Activated naive CD4-positive, alpha-beta T cell treated with anti-CD3 and anti-CD28 coated beads, Interleukin-2, amount 50 U/mL, for 16 hours (primary cell): ENCODE measurements at places on chromosomes 16 and 17.

- no peak for DNase-seq
Observed at GRCh38 chr16:10490141-10490540, 90.3 kb downstream of the EMP2 start.

GRCh38 chr17:66169839-66170238 lies 22.1 kb downstream of the CEP112 start:
- DNase-seq, result no peak

- no peak for DNase-seq
Observed at GRCh38 chr17:39618956-39619785, 7.6 kb upstream of the PPP1R1B start.

- no peak for DNase-seq
Observed at GRCh38 chr17:51035431-51035830, 85.2 kb downstream of the SPAG9 start.

GRCh38 chr16:84270071-84270470 lies 24.6 kb upstream of the WFDC1 start:
- no peak for DNase-seq

GRCh38 chr16:17321824-17322223 lies 148.9 kb downstream of the XYLT1 start:
- DNase-seq, result no peak

- no peak for DNase-seq
Observed at GRCh38 chr16:78647019-78647418, 547.6 kb downstream of the WWOX start.

DNA sequence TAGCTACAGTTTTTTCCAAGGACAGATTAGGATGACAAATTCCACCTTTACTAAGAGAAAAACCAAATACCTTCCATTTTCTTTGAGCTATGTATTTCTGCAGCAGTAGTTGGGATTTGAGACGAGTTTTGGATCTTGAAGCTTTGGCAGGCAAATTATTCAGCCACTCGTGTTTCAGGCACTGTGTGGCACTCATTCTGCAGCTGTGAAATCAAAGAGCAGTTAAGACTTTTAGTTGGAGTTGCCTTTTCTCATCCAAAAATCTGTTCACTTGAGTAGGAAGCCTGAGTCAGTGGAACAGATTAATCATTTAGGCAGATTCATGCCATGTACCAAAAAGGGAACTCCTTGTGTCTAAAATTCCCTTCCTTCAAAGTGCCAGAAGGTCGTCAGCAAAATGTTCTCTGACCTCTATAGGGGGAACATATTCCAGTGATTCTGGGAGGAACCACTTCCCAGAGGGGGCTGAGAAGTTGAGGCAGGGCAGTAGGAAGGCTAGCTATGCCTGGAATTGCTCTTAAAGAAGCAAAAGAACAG lies 20.1 kb downstream of the ORC6 start:
- no peak for DNase-seq

GRCh38 chr16:48232493-48233040 lies 11.5 kb upstream of the LONP2 start:
- peak; percentile 20 for DNase-seq

GRCh38 chr16:27843800-27844199 lies 219.7 kb downstream of the GSG1L start:
- DNase-seq, result no peak

- DNase-seq, result no peak
Observed at GRCh38 chr16:17271687-17272086, 199.1 kb downstream of the XYLT1 start.

DNA sequence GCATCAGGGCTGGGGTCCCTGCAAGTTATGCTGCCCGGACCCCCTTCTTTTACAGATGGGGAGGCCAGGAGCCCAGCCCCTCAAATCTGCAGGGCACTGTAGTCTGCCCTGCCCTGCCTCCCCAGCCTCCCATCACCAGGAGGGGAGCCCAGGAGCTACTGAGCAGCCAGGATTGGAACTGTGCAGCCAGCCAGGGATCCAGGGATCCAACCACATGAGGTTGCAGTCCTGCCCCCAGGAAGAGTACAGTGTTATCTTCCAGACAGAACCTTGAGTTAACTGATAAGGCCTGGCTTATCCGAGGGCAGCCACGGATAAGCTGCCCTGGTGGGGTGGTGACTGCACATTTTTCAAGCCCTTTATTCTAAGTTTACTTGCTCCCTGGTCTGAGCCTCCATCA lies 11.4 kb upstream of the NDRG4 start:
- no peak for DNase-seq

DNA sequence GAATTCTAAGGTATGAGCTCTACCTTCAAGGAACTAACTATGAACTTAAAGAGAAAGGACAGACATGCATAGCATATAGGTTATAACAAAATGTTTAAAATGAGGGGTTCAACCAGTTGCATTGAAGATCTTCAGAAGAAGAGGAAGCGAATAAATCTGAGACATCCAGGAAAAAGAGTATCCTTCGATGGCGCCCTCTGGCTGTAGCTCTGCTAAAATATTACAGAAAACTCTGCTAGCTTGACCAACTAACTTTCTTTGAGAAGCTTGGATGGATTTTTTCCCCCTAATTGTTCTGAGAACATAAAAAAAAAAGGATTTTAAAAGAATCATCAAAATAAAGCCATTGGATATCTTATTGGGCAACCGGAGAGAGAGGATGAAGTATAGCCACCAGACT lies 659.9 kb upstream of the SOX9 start:
- no peak for DNase-seq

- no peak for DNase-seq
Observed at GRCh38 chr17:31541559-31541958, 150.1 kb downstream of the RAB11FIP4 start.

DNA sequence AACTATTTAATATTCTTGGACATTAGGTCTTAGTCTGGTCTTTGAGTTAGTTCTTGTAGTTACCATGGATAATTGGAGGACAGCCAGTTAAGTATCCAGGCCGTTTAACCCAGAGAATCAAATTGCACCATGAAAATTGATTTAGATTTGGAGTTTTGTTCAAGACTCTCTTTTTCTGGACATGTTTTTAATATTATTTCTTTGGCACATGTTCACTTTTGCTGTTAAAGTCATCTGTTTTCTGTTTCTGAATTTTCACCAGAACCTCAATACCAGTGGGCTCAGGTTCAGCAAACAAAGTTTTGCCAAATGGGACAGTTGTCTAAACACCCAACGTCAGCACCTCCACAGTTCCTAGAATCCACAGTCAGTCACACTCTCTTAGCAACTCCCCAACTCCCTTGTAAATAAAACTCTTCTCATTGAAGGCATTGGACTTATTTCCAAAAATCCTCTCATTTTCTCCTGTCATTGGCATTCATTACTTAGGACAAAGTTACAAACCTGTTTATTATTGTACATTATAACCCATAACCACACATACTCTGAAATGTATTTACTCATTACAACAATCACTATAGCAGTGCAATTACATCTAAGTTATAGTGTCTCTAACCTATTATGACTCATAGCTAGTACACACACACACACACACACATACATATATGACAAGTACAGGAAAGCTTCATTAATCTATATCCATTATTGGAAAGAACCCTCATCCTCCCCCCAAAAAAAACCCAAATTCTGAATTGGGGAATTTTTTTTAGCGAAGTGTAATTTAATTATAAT lies 33.5 kb upstream of the DNAH9 start:
- no peak for DNase-seq

GRCh38 chr16:1336619-1337018 lies 3.2 kb downstream of the BAIAP3 start:
- DNase-seq, result no peak

DNA sequence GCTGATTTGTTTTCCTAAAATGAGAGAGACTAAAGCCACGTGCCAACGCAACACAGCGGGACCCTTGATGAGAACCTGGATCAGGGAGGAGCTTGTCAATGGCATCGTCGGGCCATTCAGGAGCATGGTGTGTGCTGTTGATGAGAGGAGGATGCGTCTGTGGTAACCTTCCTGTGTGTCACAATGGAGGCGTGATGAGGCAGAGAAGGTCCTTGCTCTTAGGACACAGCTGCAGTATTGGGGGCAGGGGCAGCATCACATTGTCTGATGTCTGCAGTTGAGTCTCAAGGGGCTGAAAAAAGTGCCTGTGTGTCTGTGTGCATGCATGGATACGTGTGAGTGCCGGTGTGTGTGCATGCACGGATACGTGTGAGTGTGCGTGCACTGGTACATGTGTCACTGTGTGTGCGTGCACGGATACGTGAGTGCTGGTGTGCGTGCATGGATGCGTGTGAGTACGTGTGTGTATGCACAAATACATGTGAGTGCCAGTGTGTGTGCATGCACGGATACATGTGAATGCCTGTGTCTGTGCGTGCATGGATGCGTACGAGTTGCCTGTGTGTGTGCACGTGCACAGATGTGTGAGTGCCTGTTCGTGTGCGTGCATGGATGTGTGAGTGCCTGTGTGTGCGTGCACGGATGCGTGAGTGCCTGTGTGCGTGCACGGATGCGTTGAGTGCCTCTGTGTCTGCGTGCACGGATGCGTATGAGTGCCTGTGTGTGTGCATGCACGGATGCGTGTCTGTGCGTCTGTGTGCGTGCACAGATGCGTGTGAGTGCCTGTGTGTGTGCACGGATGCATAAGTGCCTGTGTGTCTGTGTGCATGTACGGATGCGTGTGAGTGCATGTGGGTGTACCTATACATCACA lies 39.3 kb downstream of the BAIAP2 start:
- DNase-seq, result no peak

- DNase-seq, result no peak
Observed at GRCh38 chr17:62630365-62631085, 3.1 kb downstream of the MRC2 start.

DNA sequence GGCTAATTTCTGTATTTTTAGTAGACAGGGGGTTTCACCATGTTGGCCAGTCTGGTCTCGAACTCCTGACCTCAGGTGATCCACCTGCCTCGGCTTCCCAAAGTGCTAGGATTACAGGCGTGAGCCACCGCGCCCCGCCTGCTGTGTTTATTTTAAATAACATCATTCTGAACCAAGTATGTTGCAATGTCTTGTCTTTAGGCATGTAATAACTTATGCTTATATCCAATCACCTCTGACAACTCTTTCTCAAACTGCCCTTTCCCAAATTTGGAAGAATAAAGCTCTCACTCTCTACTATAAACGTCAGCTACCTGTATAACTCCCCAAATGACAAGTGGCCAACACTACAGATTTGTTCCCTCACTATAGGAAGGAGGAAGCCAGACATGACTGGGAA lies 103.1 kb upstream of the FA2H start:
- no peak for DNase-seq

DNA sequence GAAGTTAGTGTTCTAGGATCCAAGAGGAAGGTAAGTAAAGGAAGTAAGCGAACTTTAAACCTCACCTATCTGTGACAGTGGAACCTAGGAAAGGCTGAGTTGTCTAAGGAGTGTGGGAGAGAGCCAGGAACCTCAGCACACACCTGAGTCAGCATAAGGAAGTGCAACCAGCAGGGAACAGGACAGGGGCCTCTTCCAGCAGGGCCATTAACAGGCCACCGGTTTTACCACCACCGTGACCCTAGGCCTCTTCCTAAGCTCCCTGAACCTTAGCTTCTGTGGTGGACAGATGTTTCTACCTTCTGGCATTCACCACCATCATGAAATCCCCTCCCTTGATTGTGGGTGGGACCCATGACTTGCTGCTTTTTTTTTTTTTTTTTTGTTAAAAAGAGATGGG lies 26.7 kb upstream of the GPATCH8 start:
- no peak for DNase-seq

GRCh38 chr16:89656435-89657121 lies 930 bp downstream of the CHMP1A start:
- no peak for DNase-seq

DNA sequence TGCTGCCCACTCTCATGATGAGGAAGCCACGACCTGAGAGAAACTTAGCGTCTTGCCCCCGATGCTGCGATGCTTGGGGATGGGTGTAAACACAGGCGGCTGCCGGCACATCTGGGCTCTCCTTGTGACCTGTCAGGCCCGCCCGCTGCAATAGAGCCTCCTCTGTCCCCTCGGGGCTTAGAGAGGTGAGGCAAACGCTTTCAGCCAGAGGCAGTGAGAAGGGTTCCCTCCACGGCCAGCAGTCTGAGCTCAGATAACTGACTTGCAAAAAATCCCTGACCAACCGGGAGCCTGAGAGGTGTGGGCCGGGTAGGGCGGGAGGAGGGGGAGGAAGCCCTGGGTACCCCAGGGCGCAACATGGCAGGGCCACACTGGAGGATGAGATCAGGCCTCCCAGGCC lies 260.6 kb downstream of the C16orf95 start:
- no peak for DNase-seq

GRCh38 chr17:82229698-82230608 lies 1.1 kb downstream of the SLC16A3 start:
- no peak for DNase-seq

DNA sequence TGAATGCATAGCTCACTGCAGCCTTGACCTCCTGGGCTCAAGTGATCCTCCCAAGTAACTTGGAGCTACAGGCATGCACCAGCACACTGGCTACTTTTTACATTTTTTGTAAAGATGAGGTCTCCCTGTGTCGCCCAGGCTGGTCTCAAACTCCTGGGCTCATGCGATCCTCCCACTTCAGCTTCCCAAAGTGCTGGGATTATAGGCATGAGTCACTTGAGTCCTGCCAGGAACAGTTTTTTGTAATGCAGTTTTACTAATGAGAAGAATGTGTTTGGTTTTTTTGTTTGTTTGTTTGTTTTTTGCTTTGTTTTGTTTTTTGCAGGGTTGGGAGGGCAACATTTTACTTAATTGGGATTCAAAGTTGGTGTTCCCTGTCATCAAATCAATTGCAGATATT lies 22.2 kb downstream of the SOST start:
- no peak for DNase-seq

GRCh38 chr16:85664580-85665372 lies 24.0 kb downstream of the GINS2 start:
- DNase-seq, result no peak

DNA sequence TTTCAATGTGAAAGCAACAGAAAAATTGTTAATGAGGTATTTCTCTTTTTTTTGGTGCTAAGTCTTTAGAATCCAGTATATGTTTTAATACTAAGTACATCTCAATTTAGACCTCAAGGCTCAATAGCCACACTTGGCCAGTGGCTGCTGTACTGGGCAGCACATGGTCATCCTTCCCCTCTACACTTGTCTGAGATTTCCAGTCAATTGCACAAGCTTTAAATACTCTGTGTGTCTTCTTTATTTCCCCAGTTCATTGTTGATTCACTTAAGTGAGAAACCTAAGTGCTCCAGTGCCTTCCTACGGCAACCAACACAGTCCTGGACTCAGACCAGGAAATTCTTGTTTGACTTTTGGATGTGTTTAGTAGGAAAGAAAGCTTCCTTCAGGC lies 62.2 kb downstream of the TNRC6C start:
- DNase-seq, result no peak

- peak; percentile 22 for DNase-seq
Observed at GRCh38 chr17:4375039-4375748, 8.7 kb upstream of the UBE2G1 start.

DNA sequence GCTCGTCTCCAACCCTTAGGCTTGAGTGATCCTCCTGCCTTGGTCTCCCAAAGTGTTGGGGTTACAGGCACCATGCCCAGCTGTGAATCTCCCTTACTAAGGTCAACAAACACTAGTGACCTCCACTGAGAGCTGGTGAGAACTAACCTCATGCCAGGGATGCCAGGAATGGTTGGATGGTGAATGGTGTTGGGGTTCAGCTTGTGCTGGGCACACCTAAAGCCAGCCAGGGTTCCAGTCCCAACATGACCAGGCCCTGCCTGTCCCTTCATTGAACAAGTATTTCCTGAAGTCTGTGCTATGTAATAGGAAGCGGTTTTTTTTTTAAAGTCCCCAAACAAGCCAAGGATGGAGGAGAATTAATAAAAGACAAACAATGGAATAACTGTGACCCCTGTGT lies 56.0 kb upstream of the TOB1 start:
- no peak for DNase-seq

- no peak for DNase-seq
Observed at GRCh38 chr16:85481206-85481605, 131.9 kb upstream of the GSE1 start.
